Endodermal cell (in vitro differentiated cells): ENCODE measurements at places on chromosomes 11 and 22. TPM values are rescaled to one million over a fixed set of nuclear protein-coding genes. Genes with fewer than 3 reads are reported as not detected.

RFPL2 gene
- 1.8 to 2.9 TPM (median 2.1 TPM) in 3 replicates for total RNA-seq

OR8B8 gene
- total RNA-seq: not detected in 2 replicates

CPT1A gene
- total RNA-seq: 6.9 and 7.3 TPM in 2 replicates

DEUP1 gene
- total RNA-seq: 0.59 TPM in 1 of 2 replicates, not detected in the other

GRCh38 chr11:130068546-130068985, 1.1 kb upstream of the APLP2 start:
- H3K4me3 ChIP-seq: peak overlapping the region; percentile 78
- peaks cover 4% of the 10 kb centered on the region for H3K4me1 ChIP-seq

DNA sequence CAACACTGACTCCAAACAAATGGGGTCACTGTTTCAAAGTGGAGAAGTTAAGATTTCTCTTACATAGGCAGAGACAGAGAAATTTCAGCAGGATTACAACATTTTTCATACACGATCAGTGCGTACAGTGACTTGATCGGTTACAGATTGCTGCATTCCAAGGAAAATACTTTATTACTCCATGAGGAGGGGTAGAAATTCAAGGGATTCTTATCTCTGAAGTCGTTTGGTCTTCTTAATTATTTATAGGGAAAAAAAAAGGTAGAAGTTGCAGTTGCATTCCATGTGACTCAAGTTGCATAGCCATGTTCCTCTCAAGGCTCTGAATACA, 10.7 kb upstream of the SMIM38 start:
- no peaks in the 10 kb centered on the region for H3K4me1 ChIP-seq
- DNase-seq: no peak
- H3K27me3 ChIP-seq: no peaks in the 10 kb centered on the region

GRCh38 chr11:113693030-113693429, 13.1 kb downstream of the TMPRSS5 start:
- H3K27me3 ChIP-seq: no peaks in the 10 kb centered on the region
- H3K27ac ChIP-seq: no peak overlapping the region
- DNase-seq: no peak

GRCh38 chr11:115959081-115959486, 454.9 kb upstream of the CADM1 start:
- H3K27me3 ChIP-seq: no peaks in the 10 kb centered on the region
- no peaks in the 10 kb centered on the region for H3K4me1 ChIP-seq
- peak overlapping the region; percentile 75 for H3K27ac ChIP-seq

- no peaks in the 10 kb centered on the region for H3K27me3 ChIP-seq
- DNase-seq: peak; percentile 71
- H3K4me3 ChIP-seq: no peak overlapping the region
- H3K36me3 ChIP-seq: no peaks in the 10 kb centered on the region
- H3K4me1 ChIP-seq: peaks cover 9% of the 10 kb centered on the region
These were observed 668.8 kb upstream of the TENM4 start for GRCh38 chr11:80109652-80110051.
